ENCODE measurements at places on chromosomes 13 and 19.

DNA sequence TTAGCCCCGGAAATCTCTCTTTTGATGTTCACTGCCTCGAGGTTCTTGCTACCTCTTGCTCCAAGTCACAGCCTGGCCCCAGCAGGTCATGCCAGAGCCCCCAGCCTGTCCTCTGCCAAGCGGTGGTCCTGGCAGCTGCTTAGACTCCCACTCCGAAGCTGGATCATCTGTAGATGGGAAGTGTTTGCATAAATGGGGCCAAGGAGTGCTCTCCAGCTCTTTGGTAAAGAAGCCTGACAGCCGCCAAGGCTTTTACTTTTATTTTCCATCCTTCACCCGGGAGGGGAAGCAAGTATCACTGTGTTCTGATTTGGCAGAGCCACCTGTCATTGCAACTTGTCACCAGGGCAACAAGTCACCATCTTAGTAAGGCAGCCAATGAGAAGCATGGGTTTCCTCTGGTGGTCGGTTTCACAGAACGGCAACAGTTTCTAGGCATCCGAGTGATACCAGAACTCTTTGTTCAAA lies 10.6 kb upstream of the RETN start:
- DNase-seq = peak; percentile 47

DNA sequence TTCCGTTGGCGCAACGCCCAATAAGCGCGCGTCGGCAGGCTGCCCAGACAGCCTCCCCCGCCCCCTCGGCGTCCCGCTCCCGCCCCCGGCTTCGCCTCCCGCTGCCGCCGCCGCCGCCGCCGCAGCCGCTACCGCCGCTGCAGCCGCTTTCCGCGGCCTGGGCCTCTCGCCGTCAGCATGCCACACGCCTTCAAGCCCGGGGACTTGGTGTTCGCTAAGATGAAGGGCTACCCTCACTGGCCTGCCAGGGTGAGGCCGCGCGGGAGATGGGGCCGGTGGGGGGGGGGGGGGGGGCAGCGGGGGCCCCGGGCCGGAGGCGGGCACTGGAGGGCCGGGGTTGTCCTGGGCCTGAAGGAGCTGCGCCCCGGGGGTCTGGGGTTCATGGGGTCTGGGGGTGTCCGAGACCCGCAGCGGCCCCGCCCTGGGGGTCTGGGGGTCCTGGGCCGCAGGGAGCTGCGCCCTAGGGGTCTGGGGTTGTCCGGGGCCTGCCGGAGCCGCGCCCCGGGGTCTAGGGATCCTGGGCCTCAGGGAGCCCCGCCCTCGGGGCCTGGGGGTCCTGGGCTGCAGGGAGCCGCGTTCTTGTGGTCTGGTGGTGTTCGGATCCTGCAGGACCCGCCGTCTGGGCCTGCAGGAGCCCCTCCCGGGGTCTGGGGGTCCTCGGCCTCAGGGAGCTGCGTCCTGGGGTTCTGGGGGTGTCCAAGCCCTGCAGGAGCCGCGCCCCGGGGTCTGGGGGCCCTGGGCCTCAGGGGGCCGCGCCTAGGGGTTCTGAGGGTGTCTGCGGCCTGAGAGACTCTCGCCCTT lies at the start of gene HDGFL2:
TSS of gene HDGFL2 (plus strand) at position 124 of the 801 bp plus-strand sequence. CDS start at position 178, 54 bp downstream.
- DNase-seq = peak; percentile 94

DNA sequence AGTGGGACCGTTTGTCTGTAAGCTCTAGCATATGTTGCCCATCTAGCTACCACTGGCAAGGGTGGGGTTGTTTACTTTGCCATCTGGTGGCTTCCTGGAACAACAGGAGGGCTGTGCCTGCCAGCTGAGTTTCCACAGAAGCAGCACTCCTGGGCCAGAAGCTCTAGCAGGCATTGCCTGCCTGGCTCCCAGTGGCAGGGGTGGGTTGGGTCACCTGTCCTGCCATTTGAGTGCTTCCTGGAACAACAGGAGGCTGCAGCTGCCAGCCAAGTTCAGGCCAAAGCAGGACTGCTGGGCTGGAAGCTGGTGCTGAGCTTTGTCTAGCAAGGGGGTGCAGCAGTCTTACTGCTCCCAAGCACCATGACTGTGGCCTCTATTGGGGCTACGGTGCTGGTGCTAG lies 239.7 kb downstream of the MTUS2 start:
- DNase-seq = no peak

DNA sequence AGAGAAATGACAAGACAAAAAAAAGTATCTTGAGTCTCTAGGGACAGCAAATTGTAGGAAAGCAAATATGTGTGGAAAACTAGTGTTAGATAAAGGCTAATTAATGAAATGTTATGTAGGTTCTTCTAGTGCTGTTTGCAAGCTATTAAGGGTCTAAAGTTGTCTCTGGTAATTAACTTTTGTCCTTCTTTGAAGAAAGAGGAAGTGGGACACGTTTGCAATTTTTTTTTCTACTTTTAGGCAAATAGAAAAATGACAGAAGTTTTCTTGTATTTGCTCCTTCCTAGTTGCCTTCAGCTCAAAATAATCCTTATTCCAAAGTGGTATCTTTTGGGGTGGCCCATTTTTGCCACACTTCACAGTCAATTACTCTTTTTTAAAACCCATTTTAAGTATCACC lies 1877.7 kb upstream of the PRR20A start:
- no peak for DNase-seq

- DNase-seq = no peak
These were observed 22.1 kb downstream of the VASP start for GRCh38 chr19:45529420-45529785.

DNA sequence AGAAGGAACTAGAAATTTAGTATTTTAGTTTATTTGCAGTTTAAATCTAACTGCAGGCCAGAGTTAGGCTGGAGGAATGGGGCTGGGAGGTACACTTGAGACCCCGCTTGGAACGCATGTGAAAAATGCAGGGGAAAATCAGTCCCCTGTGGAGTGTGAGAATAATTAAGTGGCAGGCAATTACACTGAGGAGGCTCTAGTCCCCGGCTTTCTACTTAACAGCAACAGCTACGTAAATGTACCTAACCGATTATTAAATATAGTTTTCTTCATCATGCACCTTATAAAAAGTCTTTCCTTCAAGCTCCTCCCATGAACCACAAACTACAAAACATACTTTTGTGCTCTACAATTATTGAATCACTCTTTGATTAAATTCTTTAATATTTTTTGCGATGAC lies 804 bp downstream of the ZNF708 start:
- DNase-seq = no peak
